ENCODE measurements at places on chromosomes 6 and 20. TPM values are rescaled to one million over a fixed set of nuclear protein-coding genes. Genes with fewer than 3 reads are reported as not detected.

DNA sequence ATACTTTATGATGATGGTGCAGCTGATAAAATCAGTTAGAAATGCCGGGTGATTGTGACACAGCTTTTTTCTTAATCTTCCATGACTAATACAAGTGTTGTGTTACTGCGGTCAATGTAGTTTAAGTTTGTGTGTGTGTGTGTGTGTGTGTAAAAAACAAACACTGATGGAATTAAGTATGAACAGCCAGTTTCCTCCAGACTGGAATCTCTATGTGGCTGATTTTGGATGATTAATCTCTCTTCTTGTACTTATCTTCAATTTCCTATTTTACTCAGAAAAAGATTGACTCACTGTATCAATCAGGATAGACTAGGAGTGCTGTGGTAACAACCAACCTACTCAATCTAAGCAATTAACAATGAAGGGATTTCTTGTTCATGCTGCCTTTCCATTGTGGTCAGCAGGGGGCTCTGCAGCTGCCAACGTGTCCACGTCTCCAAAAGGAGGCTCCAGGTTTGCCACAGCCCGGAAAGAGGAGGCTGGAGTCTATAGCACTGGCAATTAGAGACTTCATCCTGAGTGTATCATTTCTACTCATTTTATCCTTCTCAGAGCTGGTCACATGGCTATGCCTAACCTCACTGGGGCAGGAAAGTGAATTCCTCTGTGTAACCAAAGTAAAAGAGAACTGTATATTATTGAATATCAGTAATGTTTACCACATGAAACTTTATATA is 107.7 kb downstream of the CD109 start:
- peak; percentile 1 for DNase-seq

DNA sequence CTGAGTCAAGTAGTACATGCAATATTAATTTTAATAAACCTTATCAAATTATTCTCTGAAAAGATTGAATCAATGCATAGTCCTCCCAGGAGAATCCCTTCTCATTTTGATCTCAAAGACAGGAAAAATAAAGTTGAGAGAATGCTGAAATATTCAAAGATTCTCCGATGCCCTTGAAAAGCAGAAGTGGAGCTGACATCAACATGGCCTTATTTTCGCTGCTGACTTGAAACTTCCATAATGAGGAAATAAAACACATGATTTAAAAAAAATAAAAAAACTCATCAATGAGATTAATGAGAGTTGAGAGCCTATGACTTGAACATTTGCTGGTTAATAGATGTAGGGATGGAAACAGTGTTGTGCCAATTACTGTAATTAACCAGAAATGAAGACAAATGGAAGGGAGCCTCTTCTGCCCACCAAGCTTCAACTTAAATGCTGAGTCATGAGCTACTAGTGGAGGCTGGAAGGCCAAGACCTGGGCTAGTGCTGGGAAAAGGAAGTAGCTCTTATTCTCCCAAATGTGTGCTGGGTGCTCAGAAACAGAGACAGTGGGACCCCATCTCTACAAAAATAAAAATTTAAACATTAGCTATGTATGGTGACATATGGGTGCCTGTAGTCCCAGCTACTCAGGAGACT is 139.9 kb downstream of the BFSP1 start:
- DNase-seq, result no peak

GRCh38 chr6:89859744-89860143 is 30.1 kb downstream of the CASP8AP2 start:
- DNase-seq, result no peak

DNA sequence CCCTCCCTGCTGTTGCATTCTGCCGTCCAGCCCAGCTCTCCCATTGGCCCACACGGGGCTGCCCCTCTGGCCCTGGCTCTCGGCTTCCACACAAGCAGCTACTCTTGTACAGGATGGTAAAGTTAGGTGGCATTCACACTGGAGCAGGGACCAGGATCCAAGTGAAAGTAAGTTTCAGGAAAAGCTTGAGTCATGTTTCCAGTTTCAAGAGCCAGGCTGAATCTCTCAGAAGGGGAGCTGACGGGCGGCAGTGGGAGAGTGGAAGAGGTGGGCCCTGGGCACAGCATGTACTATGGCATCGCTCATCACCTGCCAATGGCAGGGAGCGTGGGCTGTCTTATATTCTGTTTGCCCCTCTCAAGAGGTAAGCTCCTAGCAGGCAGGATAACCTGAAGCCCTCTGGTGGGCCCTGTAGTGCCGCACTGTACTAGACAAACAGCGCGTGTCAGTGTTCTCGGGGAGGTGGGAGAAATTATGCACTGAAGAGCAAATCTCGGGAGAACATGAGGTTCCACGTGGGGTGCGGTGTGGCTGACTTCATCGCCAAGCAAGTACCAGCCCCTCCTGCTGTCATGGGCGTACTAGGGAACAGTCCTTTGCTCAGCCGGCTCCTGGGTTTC is 241.5 kb downstream of the NRN1 start:
- DNase-seq, result no peak

GRCh38 chr6:91895599-91896285 is 1308.9 kb upstream of the MAP3K7 start:
- DNase-seq, result no peak

DNA sequence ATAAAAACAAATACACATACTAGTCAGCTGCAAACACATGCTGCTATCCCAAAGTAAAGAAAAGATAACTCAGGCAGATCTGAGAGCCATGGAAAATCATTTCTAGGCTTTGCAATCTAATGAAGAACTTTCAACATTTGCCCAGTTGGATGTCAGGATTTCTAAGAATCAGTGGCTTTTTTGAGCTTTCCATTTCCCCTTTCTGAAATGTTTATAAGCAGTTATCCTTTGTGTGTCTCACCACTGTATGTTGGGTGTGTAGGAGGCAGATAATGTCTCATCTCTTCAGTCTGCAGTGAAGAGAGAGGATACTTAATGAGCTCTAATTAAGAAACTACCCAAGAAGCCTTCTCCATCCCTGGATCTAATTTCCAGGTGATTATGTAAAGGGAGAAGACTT is 43.6 kb downstream of the RGS17 start:
- no peak for DNase-seq

DNA sequence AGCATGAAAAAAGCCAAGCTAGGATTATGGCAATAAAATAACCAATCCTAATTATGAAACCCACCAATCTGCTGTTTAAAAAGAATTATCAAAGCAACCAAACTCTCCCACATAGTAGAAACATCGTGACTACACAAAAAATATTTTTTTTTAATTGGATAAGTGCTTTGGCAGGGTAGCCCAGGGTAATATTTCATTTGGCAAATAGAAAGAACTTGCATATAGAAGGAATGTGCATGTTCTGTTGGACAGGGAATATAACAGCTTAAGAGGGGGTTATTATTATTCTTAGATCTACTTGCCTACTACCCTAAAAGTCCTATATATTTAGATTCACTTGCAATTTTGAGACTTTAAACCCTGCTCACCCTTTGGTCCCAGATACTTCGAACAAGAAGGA is 972 bp downstream of the GSTA3 start:
- DNase-seq, result no peak

- no peak for DNase-seq
These were observed 4.8 kb downstream of the SOX18 start for GRCh38 chr20:64044484-64045247.

DNA sequence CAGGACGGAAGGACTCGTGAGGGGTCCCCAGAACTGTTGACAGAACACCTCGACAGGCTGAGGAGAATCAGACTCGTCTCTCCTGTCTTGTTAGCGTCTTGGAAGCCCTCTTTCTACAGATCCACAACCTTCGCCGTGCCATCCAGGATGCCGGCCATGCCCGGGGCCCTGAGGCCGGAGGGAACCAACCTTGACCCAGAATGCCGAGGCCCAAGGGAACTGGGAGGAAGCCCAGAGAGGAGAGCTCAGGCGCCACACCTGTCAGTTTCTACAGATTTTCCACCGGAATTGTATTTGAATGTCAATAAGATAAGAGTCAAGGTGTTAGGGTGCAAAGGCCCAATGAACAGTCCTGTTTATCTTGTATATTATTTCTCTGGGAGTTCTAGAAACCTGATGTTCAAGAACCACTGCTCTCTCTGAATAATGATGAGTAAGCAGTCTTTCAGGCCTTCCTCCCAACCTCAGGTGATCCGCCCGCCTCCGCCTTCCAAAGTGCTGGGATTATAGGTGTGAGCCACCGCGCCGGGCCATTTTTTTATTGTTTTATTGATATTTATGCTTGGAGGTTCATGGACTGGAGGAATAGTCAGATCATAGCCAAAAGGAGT is 799 bp upstream of the ME1 start:
- DNase-seq, result no peak

DNA sequence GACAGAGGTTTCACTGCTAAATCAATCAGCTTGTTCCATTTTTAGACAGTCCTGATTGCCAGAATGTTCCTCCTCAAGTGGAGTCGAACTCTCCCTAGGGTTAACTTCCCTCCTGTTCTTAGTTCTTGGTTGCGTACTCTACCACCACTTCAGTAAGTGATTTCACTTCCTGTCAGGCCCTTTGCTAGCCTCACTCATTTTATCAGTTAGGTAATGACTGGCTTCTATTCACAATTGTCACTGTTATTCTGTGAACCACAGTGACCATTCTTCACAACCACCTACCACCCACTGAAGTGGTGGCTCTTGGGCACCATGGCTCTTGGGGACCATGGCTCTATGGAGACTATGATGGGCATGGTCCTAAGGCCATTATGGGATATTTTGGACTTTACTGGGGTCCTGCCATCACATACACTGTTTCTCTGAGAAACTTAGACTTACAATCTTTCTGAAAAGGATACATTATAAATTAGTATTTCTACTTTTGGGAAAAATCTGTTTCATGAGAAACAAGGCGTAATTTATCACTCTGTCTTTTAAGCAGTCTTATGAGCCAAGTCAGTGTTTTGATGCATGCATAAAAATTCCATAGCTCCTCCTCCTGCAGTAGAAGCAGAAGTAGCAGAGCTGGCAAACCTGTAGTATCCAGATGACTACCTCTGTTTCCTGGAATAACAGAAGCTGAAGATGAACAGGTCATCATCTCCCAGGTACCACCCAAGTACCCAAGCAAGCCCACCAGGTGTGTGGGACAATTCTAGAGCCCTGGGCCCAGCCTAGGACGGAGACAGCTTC is 66.3 kb downstream of the ATXN1 start:
- no peak for DNase-seq

GRCh38 chr20:31713312-31714273 is 9.1 kb downstream of the BCL2L1 start:
- no peak for DNase-seq

GRCh38 chr6:113859349-113860180 is 2.4 kb downstream of the MARCKS start:
- DNase-seq, result peak; percentile 53

DNA sequence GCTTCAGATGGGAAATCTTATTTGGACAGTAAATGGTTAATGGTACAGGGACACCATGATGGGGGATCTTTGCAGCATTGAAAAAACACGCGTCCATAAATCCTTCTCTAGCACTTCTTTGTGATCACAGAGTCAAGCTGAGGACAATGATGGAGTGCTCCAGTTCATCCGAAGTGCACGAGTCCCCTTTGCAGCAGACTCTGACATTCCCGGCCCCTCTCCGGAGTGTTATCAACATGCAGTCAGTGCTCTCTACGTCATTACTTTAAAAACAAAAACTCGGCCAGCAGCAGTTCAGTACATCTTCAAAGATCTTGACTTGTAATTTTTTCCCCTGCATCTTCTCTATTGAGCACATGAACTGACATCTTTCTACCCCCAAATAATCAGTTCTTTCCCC is 185.5 kb upstream of the AKAP12 start:
- no peak for DNase-seq

- DNase-seq, result no peak
These were observed 203.4 kb upstream of the KCNQ5 start for GRCh38 chr6:72418495-72418894.

DNA sequence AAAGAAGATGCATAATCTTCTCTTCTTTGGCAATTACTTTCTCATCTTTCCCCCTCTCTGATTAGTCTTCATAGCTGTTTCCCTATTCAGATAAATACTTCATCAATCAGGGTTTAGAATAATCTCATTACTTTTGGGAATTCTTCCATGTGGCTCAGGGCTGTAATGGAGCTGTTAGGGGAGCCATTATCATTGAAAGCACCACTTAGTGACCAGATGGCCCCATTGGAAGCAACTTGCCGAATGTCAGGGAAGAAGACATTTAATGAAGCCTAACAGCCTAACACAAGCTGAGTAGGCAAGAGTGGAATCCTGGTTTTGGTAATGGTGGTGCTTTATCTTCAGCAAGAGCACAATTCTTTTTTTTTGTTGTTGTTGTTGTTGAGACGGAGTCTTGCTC is 45.0 kb downstream of the TIAM2 start:
- DNase-seq, result no peak

DNA sequence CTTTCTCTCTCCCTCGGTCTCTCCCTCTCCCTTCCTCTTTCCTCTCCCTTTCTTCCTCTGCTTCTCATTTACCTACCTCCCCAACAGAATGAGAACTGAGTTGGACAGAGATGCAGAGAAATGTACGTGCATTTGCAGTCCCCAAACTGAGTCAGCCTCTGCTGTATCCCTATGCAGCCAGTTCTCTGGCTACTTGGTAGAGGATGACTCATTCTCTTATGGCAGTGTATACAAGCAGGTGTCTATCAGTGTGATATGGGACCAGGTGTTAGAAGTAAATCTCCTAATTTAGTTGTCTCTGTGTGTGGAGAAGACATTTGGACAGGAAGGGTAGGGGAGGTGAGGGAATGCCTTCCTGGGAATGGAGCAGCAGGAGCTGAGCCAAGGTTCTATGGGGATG is 470.8 kb downstream of the CD109 start:
- no peak for DNase-seq

DNA sequence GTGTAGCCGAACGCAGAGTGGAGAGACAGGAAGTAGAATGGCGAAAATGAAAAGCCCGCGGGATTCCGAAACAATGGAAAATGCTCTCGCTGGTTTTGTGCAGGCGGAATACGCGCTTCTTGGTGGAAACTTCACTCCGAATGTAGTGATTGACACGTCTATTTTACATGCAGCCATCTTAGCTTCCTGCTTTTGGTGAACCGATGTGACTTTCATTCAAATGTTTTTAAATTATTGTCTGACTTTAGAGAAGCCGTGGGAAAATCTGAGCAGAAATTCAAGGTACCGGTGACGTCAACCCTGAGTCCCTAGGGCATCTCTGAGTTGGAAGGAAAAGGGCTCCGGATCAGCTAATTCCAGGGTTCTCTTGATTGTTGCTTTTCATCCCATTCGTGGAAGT is 11.4 kb downstream of the GPX5 start:
- peak; percentile 4 for DNase-seq

The FAM217A gene
- total RNA-seq, result not detected

The LRRC73 gene
- 1.8 TPM for total RNA-seq

The TMEM170B gene
- 42.9 TPM for total RNA-seq

The ULBP1 gene
- 0.82 TPM for total RNA-seq

The EPPIN gene
- not detected for total RNA-seq

The CDH26 gene
- total RNA-seq, result 1.2 TPM

The SNHG17 gene
- total RNA-seq, result 6.1 TPM
